ENCODE measurements at places on chromosomes 3 and 15.

GRCh38 chr3:13193320-13194284 lies 120.4 kb upstream of the IQSEC1 start:
- no peak for DNase-seq

- DNase-seq, result no peak
These were observed 26.2 kb downstream of the SLC12A8 start for GRCh38 chr3:125186261-125186787.

DNA sequence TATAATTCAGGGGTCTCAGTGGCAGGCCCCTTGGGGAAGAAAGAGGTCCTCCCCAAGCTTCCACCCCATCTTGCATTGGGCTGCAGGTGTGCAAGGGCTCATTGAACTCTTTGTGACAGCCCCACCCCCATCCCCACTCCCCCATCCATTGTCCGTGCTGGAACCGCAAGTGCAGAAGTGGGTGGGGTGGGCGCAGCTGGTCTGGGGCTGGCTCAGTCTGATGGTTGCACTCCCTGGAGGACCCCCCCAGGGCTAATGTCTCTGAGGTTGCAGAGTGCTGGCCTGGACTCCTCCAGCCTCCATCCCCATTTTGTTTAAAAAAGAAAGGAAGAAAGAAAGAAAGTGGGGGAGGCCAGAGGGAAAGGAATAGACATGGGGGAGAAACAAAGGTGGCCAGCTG lies 42.3 kb upstream of the ARL8B start:
- no peak for DNase-seq

DNA sequence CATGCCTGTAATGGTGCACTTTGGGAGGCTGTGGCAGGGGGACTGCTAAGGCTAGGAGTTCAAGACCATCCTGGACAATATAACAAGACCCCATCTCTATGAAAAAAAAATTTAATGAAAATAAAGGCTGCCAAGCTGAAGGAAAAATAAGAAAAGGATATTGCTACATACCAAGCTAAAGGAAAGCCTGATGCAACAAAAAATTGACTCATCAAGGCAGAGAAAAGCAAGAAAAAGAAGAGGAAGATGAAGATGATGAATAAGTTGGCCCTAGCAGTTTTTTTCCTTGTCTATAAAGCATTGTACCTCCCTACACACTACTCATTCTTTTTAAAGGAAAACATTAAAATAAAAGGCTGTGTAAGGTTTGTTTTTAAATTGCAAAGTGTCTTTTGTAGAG lies 441.9 kb upstream of the MDFIC2 start:
- DNase-seq, result no peak

DNA sequence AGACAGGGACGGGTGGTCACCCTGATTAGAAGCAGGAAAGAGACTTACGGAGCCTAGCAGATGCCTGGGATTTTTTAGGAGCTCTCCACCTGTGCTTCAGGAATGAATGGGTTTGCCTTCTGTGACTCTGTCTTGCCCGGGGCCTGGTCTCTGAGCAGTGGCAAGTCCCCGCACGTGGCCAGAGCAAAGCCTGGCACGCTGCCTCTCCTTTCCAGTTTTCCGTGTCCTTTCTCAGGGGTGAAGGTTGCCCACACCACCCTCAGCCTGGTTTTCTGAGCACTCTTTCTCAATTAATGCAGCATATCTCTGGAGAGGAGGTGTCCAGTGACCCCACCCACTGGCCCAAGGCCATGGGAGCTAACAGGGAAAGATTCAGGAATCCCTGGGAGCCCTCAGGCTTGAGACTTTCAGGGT lies 14.5 kb upstream of the CHST14 start:
- no peak for DNase-seq

DNA sequence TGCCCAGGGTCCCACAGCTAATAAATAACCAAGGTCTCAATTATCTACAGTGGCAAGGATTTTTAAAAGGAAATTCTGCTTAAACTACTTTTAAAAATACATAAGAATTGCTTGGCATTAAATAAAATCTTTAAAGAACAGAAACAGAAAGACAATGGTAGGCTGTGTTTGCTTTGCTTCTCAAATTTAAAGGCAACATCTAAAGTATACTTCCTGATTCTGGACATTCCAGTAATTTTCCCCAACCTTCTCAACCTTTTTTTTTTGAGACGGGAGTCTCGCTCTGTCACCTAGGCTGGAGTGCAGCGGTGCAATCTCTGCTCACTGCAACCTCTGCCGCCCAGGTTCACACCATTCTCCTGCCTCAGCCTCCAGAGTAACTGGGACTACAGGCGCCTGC lies 5.3 kb downstream of the VPS13C start:
- no peak for DNase-seq

GRCh38 chr15:59545573-59545972 lies 66.0 kb upstream of the GCNT3 start:
- DNase-seq, result no peak

- DNase-seq, result no peak
These were observed 30.6 kb upstream of the PRICKLE2 start for GRCh38 chr3:64255741-64256340.

DNA sequence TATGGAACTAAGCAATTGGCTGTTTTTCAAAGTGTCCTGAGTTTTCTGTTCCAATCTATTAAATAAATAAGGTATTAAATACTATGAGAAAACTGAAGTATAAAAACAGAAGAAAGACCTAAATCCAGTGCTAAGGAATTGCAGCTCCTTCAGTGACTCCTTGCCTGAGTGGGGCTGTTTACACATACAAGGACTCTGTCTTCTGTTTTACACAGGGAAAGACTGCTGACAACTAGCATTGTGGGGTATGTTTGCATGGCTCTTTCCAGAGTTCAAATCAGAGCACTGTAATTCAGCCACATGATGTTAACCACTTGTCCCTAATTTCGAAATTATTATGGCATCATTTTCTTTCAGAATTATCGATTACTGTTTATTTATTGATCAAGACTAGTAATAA lies 31.3 kb upstream of the MEIS2 start:
- DNase-seq, result no peak

GRCh38 chr15:60255390-60255789 lies 142.4 kb downstream of the ANXA2 start:
- no peak for DNase-seq

DNA sequence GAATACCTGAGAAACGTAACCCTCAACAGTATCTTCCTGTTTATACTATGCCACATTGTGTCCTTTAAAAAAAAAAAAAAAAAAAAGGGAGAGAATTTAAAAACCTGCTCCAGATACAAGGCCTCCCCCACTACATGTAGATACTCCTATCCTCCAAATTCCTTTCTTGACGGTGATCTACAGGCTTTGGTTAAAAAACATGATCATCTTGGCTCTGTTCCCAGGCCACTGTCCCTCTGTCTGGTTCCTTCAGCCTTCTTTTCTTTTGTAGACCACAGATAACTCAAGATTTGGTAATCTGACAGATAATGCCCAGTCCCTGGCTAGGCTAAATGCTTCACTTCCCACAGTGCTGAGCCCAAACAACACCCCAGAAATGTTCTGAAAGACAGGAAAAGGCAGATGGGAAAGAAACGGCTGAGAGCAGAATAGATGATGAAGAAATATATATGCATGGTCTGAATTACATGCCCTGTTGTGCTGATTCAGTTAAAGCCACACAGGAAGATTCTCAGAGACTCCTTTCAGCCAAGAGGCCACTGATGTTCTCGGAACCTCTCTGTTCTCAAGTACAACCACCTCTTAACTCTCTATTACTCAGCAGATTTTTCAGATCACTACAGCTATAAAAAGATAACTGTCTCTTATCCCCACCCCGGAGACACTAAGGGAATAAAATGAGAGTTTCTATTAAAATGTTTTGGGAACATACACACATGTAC lies 48.3 kb downstream of the NPTN start:
- no peak for DNase-seq

- no peak for DNase-seq
These were observed 2.9 kb downstream of the STOML1 start for GRCh38 chr15:73989001-73989798.

DNA sequence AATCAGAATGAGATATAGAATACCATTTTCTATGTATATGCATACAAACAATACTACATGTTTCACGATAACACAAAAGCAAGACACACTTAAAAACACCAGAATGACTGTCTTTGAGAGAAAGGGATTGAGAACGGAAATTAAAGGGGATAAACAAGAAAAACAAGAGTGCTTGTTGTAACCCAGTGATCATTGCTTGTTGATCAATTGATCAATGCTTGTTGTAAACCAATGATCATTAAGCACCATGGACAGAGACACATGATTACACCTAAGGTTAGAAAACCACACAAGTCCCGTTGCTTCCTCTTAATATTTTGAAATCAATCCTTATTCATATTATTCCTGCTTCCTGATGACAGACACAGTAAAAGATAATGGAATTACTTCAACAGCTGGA lies 1.1 kb upstream of the OR4F15 start:
- no peak for DNase-seq

GRCh38 chr3:74617776-74618175 lies 3.3 kb upstream of the CNTN3 start:
- DNase-seq, result no peak

GRCh38 chr3:69368129-69368741 lies 17.7 kb downstream of the FRMD4B start:
- no peak for DNase-seq

DNA sequence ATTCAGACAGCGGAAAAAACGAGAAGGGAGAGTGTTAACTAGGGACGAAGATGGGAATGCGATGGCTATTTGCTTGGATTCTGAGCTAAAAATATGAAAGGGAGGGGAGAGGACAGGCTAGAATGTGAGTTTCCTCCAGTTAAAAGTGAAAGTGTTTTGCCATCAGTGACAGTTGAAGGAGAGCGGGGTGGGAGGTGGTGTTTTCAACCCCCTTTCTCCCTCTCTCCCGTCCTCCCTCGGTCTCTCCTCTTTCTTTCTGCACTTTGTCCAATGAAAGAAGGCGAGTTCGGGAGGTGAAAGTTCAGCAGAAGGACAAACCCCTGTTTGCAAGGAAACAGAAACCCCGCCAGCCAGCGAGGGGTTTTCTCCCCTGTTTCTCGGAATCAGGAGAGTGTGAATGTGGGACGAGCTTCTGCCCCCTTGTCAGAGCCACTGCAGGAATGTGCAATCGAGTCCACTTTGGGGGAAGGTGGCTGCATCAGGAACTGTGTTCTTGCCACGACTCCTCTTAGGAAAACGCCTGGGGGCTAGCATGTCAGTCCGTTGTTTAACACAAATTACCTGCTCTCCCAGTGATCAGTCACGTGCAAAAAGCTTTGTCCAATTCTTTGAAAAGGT lies 975 bp upstream of the FOXP1 start:
- DNase-seq, result peak; percentile 51

DNA sequence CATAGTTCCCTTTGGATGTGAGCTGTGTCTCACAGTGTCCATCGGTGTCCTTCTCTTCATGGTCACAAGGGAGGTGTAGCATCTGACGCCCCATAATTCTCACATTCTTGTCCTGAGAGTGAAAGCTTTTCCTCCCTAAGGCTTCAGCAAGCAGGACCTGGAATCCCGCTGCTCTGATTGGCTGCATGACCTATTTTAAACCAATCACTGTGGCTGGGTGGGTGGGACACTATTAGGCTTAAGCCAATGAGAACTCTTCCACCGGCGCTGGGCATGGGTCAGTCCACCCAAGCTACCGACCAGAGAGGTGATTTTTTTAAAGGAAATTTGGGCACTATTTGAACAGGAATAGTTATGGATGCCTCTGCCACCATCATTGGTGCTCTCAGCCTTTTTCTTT lies 385.9 kb downstream of the MFSD1 start:
- DNase-seq, result no peak

GRCh38 chr3:54988302-54988837 lies 60.5 kb upstream of the LRTM1 start:
- no peak for DNase-seq

DNA sequence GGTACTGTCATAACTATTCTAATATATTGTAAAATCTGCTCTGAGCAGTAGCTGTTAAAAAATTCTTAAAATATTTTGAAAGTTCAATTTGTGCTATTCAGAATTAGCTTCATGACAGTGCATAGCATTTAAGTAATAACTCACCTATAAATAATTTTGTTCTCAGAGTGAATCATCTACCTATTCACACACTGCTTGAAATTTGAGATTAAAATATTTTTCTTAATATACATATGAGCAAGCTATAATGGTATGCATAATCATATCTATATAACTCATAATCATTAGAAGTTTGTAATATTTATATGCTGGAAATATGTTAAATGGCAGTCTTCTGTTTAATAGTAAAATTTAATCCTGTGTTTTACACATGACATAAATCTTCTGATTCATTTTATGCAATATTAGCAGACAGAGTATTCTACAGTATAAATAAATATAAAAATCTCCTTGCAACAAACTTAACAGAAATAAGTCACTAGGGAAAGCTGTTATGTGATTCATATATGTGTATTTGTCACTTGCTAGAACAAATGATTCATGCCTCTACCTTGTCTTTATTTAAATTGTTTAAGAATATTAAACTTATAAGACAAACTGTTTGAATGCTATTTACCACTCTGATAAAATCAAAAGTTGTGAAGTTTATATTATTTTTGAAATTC lies 710.8 kb downstream of the PLOD2 start:
- DNase-seq, result no peak

DNA sequence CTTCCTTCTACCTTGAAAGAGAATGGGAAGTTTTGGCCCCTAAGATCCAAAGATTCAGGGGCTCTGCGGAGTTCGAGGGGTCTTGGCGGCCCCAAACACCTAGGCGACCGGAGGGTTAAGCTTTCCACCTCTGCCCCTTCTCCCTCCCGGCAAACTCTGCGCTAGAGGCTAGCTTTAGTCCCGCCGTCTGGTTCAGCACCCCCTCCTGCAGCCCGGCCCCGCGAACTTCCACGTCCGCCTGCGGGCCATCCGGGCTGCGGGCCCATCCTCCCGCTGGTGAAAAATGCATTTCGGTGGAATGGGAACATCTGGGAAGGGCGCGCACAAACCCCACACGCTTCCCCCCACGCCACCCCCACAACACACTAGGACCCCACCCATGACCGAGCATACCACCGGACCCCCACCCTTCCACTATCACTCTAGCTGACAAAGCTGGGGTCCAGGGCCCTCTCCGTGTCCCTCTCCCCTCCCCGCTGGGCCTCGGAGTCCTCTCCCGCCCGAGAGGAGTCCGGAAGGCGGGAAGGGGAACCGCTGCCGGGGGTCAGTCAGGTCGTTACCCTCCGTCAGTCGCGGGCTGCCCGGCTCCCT lies 1.0 kb downstream of the SHOX2 start:
- DNase-seq, result no peak

DNA sequence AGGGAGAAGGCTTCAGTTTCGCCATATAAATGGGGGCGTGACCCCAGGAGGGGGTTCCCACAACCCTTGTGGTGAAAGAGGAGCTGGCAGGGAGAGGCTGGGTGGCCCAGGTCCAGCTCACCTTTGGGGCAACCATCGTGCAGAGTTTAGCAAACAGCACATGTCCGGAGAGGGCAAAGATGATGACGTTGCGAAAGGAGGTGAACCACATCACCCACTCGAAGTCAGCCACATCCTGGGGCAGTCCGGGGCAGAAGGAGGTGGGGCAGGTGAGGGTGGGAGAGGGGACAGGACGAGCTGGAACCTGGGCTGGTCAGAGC lies 3.7 kb downstream of the HHATL start:
- DNase-seq, result no peak
